Ovary (tissue), 10 donors: ENCODE measurements at places on chromosomes 1 and 21. TPM values are rescaled to one million over a fixed set of nuclear protein-coding genes. Genes with fewer than 3 reads are reported as not detected.

AVPR1B gene
- total RNA-seq = not detected

CAP1 gene
- total RNA-seq = 76.8 TPM

ATP1A4 gene
- not detected for total RNA-seq

LRRN2 gene
- total RNA-seq = 4.1 TPM

CACNA1E gene
- 0.34 TPM for total RNA-seq

MFSD2A gene
- 121 TPM for total RNA-seq
